ENCODE measurements at places on chromosomes 1 and 21.
A peak's percentile ranks its signal among the peaks of the same experiment; 100 is the strongest.

DNA sequence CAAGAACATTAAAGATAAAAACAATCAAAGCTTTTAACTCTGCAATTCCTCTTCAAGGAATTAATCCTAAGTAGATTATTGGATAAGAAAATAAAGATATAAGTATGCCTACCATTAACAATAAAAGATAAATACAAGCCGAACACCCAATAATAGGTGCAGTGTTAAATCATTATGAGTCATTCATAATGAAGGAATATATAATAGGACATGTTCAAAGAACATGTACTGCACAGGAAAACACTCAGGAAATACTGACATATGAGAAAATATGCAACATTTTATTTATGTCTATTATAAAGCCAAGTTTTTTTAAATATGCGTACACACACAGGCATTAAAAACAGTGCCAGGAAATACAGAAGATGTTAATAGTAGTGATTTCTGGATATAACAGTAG lies 11.1 kb upstream of the EXO1 start:
- DNase-seq, result no peak

GRCh38 chr1:48701445-48701844 lies 75.2 kb downstream of the BEND5 start:
- DNase-seq, result no peak

- no peak for DNase-seq
Measured at GRCh38 chr1:230976825-230977747, 1.6 kb downstream of the TTC13 start.

DNA sequence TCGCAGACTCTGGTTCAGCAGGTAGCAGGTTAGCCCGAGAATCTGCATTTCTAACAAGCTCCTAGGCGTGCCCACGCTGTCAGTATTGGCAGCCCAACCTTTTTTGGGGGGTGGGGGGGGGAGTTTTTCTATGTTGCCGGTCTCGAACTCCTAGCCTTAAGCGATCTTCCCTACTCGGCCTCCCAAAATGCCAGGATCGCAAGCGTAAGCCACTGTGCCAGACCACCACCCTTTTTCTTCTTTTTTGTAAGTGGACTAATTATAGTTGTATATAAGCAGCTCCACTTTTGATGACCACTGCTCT lies 480 bp upstream of the MIS18A start:
- no peak for DNase-seq

DNA sequence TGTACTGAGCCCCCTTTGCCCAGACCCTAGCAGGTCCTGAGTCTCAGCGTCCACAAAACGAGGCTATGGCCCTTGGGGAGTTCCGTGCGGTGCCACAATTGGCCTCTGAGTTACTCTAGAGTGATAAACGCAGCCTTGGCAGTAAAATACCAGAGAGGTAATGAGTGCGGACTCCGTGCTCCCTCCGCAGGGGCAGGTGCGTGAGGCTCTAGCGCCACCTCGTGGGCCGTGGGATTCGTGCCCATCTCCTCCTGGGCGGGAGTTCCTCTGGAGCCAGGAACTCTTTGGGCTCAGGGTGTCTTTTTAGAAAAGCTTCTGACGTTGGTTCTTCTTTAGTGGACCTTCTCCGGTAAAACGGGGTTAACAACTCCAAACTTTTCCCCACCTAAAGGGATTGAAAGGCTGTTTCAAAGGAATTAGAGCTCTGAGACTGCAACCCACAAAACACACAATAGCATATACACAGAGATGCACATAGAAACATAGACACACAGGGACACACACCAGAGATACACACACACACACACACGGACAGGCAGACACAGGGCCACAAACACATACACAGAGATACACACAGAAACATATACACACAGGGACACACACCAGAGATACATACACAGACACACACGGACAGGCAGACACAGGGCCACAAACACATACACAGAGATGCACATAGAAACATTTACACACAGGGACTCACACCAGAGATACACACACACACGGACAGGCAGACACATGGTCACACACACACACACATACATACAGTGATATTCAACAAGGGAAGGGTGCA lies 99.4 kb downstream of the KCNJ15 start:
- peak; percentile 77 for DNase-seq

GRCh38 chr1:10776190-10776905 lies 20.1 kb downstream of the CASZ1 start:
- no peak for DNase-seq

GRCh38 chr1:205319081-205320018 lies 2.2 kb downstream of the NUAK2 start:
- peak; percentile 52 for DNase-seq

GRCh38 chr1:10910681-10911489 lies 101.6 kb upstream of the TARDBP start:
- no peak for DNase-seq

- no peak for DNase-seq
Measured at GRCh38 chr1:236167578-236167977, 25.2 kb downstream of the GPR137B start.

- no peak for DNase-seq
Measured at GRCh38 chr1:26290122-26290881, 10.4 kb downstream of the SH3BGRL3 start.

- peak; percentile 21 for DNase-seq
Measured at GRCh38 chr1:222582099-222582774, 7.5 kb downstream of the TAF1A start.

DNA sequence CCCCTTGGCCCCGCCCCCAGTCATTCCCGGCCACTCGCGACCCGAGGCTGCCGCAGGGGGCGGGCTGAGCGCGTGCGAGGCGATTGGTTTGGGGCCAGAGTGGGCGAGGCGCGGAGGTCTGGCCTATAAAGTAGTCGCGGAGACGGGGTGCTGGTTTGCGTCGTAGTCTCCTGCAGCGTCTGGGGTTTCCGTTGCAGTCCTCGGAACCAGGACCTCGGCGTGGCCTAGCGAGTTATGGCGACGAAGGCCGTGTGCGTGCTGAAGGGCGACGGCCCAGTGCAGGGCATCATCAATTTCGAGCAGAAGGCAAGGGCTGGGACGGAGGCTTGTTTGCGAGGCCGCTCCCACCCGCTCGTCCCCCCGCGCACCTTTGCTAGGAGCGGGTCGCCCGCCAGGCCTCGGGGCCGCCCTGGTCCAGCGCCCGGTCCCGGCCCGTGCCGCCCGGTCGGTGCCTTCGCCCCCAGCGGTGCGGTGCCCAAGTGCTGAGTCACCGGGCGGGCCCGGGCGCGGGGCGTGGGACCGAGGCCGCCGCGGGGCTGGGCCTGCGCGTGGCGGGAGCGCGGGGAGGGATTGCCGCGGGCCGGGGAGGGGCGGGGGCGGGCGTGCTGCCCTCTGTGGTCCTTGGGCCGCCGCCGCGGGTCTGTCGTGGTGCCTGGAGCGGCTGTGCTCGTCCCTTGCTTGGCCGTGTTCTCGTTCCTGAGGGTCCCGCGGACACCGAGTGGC lies at the start of gene SOD1:
Gene SOD1, plus strand, starts transcription at position 158 of the 723 bp plus-strand sequence. Its CDS starts 77 bp downstream, at position 235.
- DNase-seq, result peak; percentile 93

GRCh38 chr1:87134061-87134460 lies 194.6 kb upstream of the LMO4 start:
- DNase-seq, result no peak

- no peak for DNase-seq
Measured at GRCh38 chr1:71223641-71224340, 143.0 kb upstream of the ZRANB2 start.

- DNase-seq, result peak; percentile 92
Measured at GRCh38 chr1:98920441-98921110, 84.1 kb downstream of the PLPPR5 start.

DNA sequence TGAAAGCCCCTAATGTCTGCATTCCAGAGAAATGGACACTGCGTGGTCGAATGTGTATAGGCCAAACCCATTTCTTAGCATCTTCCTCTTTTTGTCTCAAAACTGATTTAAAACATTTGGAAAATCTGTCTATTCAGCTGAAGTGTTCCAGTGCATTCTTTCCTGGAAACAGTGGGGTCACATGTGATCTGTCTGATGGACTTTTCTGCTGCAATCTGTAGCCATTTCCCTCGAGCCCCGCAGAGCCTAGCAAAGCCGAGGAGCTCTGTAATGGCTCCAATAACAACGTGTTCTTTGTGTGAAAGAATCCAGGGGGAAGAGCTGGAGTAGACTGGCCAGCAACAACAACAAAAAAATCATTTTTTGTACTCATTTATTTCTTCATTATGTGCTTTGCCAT lies 329.3 kb downstream of the BARHL2 start:
- DNase-seq, result peak; percentile 22

- no peak for DNase-seq
Measured at GRCh38 chr1:157682710-157683437, 17.7 kb downstream of the FCRL3 start.

GRCh38 chr1:23544444-23545389 lies 13.7 kb upstream of the E2F2 start:
- peak; percentile 76 for DNase-seq

DNA sequence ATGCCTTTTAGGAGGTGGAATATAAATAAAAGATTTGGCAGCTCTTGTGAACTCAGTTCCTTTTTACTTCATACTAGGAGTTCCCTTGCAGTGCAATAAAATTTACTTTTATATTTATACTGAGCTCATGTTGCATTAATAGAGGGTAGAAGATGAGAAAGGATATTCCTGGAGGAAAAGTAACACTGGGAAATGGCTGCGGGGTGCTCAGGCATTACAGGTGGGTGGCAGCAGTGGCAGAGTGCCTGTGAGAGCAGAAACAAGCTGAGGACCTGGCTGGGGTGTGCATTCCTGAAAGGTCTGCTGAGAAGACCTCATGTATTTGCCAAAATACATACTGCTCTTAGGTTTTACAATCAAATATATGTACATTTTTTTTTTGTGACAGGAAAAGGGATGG lies 126.9 kb downstream of the COQ8A start:
- DNase-seq, result no peak

- DNase-seq, result no peak
Measured at GRCh38 chr1:109181807-109182163, 31.9 kb upstream of the SARS1 start.

- DNase-seq, result peak; percentile 10
Measured at GRCh38 chr1:163509114-163509513, 187.4 kb downstream of the NUF2 start.

- DNase-seq, result no peak
Measured at GRCh38 chr1:231938711-231939110, 312.1 kb downstream of the DISC1 start.

GRCh38 chr1:89363638-89364536 lies at the start of gene GBP6:
GBP6 (plus strand) TSS chr1:89364059; CDS start chr1:89368552, 4,493 bp downstream.
- no peak for DNase-seq

DNA sequence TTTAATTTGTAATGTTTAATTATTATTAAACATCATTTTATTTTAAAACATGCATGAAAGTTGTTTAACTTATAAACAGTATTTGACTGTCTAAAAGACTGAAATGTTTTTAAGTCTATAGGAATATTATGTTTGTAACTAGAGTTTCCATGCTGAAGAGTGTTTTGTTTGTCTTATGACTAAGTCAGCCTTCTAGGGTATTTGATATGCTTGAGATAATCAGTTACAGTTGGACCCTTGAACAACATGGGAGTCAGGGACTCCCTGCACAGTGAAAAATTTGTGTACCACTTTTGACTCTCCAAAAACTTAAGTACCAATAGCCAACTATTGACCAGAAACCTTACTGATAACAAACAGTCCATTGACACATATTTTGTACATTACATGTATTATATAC lies 45.5 kb upstream of the KANK4 start:
- peak; percentile 41 for DNase-seq

DNA sequence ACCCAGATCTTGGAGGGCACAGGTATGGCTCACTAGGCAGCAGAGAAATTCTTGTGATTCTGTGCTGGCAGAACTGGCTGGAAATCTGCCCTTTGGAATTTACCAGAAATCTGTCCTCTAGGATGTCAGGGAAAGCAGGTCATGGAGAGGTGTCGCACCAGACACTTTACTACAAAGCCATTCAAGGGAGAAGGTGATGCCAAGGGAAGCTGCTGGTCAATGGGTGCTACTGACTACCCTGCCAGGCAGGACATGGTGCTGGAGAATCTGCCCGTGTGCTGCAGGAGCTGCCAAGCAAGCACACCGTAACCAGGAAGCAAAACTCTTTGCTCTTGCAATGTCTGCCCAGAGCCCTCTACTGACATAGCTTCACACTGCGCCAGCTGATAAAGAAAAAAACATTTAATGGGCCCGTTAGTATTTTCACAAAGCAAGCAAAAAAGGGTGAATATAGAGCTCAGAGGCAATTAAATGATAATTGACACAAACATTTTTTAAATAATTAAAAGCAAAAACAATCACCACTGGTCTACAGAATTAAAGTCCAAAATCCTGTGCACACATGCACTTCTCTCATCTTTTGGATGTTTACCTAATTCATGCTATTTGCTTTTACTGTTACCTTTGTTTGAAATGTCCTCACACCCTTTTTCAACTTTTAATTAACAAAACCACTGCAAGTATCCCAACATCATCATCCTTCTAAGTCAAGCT lies 7.2 kb upstream of the FBXO28 start:
- DNase-seq, result peak; percentile 35

DNA sequence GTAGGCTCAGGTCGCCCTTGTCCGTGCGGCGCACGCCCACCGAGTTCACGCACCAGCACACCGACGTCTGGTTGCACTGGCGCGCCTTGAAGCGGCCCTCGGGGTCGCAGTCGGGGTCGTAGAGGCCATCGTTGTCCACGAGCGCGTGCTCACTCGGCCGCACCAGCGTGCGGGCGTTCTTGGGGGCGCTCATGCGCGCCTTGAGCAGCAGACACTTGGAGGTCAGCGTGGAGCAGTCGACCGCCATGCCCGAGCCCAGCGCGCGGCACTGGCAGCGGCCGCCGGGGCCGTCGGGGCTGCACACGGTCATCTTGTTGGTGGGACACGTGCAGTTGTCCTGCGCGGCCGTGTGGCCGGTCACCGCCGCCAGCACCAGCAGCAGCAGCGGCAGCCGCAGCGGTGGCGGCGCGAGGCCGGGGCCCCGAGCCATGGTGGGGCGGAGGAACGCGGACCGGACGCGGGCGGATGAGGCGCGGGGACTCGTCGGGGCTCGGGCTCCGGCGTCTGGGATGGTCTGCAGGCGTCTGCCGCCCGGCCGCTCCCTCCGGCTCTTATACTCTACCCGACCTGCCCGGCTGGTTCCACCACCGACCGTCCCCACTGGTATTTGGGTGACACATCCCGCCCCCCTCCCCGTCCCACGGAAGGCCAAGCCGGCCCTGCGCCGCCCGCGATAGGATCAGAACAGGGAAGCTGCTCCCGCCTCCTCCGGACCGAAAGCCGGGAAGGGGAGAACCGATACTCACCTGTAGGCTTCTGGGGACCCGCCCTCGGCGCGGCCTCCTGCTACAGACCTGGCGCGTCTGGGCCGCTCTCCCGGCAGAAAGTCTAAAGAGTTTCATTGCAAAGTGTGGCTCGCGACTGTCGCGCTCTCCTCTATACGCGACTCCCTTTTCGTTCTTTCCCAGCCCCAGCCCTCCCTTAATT lies at the start of gene TACSTD2:
Gene TACSTD2, minus strand, starts transcription at position 526 of the 927 bp plus-strand sequence. Its CDS starts 96 bp downstream, at position 430.
- no peak for DNase-seq

DNA sequence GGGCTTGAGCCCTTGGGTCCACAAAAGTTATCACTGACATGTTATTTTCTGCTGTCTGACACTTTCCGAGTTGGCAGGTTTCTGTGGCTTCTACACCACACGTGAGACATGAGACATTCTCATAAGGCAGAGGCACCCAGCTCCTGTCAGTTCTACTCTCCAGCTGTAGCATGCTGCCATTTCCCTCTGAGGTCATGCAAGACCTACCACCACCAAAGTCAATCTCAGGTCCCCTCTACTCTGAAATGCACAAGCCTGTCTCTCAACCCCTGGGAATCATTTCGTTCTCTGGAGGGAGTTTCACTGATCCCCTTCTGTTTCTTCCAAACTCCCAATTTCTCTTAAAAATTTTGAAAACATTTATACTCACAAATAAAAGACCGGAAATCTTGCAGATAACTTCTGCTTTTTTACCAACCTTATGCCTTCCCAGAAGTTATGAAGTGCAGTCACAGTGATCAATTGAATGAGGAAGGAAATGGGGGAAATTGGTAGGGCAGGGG lies 39.5 kb upstream of the CR2 start:
- DNase-seq, result no peak

- no peak for DNase-seq
Measured at GRCh38 chr21:15433091-15433490, 296.7 kb upstream of the USP25 start.

Measured in fibroblast of skin of back (primary cell).